Non-pigmented ciliary epithelial cell (primary cell): ENCODE measurements at places on chromosomes 1 and 21.

- no peak for DNase-seq
Measured at GRCh38 chr1:199608414-199608813, 419.1 kb upstream of the NR5A2 start.

GRCh38 chr1:235673981-235674380, 24.4 kb upstream of the GNG4 start:
- no peak for DNase-seq

DNA sequence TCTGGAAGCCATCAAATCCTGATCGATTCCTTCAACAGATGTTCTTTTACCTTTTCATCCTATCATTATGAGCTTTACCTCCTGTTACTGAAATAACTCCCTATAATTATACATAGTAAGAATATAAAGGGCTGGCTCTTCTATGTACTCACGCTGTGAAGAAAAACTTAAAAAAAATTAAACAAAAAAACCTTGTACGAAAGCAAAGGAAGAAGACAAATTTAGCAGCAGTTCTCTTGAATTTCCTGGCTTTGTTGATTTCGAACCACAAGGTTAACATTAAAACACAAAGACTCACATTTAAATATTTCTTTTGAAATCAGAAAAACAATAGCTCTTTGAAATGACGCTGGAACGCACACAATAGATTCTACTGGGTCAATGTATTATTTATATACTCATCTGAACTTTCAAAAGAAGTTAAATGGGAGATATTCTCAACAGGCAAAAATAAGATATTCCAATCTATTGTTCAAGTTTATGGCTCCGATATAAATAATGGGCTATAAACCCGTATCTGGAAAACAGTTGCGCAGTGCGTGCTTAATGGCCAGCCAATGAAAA, 13.6 kb upstream of the SPEN start:
- DNase-seq: no peak

DNA sequence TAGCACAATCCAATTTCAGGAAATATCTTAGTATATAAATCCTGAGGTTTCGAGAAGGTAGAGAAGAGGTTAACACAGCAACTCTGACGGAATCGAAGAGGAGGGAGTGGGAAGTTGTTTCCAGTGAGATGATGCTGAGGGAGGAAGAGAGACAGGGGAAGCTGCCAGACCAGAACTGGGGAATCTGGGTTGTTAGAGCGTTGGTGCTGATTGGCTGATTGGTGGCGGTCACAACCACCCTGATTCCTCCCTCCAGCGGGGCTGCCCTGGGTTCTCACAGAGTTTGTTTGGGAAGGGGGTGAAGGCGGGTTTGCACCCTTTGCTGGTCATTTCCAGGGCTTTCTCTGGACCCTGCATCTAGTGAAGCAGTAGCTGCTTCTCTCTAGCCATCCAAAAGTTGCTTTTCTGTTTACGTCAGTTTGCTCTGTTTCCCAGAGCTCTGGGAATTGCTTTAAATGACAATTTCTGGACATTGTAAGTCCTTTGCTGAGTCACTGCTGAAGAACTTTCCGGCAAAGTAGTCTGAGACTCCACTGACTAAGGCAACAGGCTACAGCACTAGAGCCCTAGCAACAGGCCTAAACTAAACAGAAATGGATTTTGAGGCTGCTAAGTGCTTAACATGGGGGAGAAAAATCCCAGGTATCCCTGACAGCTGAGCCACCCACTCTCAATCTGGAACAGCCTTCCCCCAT, 90.1 kb downstream of the TENT5C start:
- peak; percentile 90 for DNase-seq

DNA sequence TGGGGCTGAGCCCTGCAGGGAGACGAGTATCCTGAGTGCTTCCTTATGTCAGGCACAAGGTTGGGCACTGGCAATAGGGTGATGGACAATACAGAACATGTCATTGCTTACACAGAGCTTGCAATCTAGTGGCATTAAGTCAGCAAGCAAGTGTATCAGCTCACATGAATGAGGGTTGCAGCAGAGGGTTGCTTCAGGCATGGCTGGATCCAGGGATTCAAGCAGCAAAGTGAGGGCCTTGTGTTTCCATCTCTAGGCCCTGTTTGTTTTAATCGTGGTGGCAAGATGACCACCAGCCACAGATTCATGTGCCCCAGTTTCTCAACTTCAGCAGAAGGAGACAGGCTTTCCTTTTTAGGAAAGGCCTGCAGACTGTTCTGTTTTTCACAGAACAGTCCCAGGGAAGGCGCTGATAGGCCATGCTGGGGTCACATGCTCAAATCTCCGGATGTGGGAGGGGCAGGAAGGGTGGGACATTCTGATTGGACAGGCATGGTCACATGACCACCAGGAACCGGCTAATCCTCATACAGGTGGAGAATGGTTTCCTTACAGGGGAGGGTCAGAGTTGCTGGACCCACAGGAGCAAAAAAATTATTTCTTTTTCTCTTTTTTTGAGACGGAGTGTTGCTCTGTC, 14.4 kb downstream of the PLOD1 start:
- DNase-seq: no peak

DNA sequence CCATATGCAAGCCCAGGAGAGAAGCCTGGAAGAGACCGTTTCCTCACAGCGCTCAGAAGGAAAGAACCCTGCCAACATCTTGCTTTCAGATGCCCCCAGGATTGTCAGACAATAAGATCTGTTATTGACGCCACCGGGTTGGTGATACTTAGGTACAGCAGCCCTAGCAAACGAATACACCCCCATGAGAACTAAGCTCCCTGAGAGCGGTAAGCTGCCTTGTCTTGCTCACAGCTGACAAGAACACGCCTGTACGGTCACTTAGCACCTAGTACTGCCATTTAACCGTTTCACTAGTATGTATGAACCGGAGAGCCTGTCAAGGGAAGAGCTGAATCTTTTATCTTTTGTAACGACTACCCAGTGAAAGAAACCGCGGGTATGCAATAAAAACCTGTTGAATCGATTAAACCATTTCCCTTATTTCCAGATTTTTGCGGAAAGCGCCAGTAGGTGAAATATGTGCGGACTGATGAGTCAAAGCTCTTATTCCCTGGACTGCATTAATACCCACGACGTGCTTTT, 619 bp upstream of the ZBTB8B start:
- no peak for DNase-seq

DNA sequence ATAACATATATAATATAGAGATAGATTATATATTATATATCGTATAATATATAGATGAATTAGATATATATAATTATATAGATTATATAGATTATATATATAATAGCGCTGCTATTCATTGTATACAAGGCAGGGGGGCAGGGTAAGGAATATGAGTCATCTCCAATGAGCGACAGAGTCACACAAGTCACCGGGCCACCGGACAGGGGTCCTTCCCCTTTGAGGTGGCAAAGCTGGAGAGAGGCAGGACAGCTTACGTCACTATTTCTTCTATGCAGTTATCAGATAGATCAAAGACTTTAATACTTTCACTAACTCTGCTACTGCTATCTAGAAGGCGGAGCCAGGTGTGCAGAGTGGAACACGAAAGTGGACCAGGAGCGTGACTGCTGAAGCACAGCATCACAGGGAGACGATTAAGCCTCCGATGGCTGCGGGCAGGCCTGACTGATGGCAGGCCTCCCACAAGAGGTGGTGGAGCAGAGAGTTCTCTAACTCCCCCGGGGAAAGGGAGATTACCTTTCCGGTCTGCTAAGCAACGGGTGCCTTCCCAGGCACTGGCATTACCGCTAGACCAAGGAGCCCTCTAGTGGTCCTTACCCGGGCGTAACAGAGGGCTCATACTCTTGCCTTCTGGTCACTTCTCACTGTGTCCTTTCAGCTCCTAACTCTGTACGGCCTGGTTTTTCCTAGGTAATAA, 2154.7 kb downstream of the MRPL39 start:
- no peak for DNase-seq

DNA sequence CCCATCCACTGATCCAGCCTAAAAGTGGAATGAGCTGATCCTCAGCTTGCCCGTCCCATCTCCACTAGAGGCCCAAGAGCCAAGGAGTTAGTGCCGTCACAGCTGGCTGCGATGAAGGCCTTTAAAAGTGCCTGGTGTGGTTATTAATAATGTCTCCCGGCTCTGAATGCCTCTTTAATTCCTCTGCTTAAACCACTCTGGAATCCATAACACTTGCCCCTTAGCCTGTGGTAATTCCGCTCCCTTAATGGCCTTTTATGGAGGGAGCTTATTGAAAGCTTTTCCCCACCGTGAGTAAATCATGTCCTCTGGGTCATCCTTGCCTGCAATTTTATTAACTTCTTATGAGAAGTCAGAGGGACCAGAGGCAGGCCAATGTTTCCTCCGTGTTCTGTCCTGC, 55.4 kb downstream of the UBIAD1 start:
- DNase-seq: no peak

DNA sequence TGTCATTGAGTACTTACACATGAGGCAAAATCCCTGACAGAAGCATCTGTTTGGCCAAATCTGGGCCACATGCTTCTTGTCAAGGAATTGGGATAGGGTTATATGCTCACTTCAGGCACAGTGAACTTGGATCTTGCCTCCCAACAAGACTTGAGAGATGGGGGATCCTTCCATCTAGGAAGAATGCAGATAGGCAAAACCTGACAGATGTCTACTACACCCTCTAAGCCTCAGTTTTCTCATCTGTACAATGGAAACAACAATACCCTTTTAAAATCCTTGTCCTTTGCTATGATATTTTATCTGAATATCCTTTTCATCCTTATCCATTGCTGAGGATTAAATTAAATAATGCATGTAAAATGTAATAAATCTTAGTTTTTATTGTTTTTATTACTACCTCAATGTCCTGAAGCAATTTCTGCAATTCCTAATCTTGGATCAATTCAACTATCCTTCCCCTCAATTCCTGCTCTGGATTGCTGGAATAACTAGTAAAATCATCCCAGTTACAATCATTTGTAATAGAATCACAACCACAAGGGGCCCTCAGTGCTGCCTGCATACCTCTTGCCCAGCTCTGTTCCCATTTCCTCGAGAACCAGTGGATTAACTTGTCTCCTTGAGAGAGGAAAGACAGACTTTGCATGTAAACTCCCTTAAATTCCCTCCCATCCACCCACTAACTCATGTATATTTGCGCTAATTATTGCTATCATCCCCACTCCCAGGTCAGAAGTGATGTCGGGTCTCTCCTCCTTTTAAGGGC, 8.1 kb upstream of the XPR1 start:
- DNase-seq: no peak

GRCh38 chr1:3787349-3787715, 9.0 kb downstream of the LRRC47 start:
- no peak for DNase-seq
